ENCODE measurements at places on chromosomes 1 and 21.

DNA sequence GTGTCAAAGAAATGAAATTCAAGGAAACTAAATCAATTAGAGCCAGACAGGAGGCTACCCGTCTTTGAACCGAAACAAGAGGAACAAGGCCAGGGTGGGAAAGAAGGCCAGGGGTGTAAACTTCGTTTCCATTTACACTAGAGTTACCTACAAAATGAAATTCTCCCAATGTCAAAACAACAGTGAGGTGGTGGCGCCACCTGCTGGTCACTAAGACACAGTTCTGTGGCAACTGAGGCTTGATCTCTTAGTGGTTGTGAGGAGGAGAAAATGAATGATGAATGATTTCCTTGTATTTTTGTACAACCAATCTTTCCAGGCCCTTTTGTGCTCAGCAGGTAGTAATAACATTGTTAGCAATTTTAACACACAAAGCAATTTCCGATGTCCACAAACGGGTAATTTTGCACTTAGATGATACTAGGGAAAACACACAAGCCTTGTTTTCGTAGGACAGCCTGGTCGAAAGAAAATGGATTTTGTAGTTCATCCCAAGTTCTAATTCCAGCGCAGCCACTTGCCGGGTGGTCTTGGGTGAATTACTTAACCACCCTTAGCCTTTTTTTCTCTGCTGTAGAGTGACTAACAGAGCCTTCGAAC lies 54.8 kb upstream of the SOD1 start:
- DNase-seq: peak; percentile 63

GRCh38 chr1:72885841-72886240 lies 603.5 kb upstream of the NEGR1 start:
- DNase-seq: no peak

DNA sequence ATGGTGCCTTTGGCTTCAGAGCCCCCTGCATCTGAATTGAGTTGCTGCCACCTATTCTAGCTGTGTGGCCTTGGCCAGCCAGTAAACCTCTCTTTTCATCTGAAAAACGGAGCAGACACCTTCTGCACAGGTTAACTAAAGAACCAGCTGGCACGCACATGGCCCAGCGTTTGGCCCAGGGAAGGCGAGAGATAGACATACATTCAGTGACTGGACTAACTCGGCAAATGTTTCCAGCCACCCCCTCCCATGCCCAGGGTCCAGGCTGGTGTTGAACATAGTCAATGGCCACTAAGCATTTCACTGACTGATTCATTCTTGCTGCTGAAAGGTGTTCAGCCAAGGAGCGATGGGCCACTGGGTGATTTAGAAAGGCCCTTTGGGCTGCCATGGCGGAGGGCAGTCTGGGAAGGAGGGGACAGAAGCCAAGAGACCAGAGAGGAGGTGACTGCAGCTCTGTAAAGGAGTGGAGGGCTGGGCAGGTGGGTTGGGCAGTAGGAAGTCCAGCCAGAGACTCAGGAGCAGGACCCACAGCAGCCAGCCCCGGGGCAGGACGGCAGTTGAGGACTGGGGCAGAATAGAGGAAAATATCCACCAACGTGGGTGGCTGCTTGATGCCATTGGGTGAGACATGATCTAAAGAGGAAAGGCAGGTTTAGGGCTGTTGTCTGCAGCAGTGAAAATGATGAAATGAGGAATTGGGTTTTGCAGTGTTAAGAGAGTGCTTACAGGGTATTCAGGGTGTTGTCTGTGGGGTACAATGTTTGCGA lies 184.3 kb downstream of the HIVEP3 start:
- no peak for DNase-seq

- DNase-seq: no peak
These were observed 421.8 kb downstream of the PTBP2 start for GRCh38 chr1:97143236-97143882.

GRCh38 chr1:152995842-152996241 lies 5.7 kb upstream of the SPRR3 start:
- DNase-seq: no peak

DNA sequence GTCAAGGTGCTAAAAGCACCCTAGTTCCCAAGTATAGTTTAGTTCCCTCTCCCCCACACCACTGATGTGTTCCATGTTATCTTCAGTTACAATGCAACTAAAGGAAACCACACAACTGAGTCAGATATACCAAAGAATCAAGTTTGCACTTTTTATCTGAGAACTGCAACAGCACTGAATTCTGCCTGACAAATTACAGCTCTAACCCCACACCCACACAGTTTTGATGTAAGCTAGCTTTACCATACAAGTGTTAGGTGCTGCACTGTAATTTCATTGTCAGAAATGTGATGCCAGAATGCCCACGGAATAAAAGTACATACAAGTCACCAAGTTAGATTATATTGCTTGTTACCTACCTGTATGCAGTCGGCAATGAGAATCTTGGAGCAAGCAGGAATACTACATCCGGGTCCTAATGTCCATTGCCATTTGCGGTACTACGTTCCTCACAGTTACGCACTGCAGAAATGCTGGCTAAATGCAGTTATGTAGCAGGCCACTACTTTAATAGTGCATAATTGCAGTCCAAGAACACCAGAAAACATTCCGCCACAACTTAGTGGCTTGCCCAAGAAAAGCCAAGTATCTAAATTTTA lies 12.1 kb downstream of the SFPQ start:
- DNase-seq: no peak

- DNase-seq: no peak
These were observed 43.8 kb downstream of the CD53 start for GRCh38 chr1:110916669-110917306.

- no peak for DNase-seq
These were observed 121.9 kb downstream of the ATG4C start for GRCh38 chr1:62905872-62906271.

DNA sequence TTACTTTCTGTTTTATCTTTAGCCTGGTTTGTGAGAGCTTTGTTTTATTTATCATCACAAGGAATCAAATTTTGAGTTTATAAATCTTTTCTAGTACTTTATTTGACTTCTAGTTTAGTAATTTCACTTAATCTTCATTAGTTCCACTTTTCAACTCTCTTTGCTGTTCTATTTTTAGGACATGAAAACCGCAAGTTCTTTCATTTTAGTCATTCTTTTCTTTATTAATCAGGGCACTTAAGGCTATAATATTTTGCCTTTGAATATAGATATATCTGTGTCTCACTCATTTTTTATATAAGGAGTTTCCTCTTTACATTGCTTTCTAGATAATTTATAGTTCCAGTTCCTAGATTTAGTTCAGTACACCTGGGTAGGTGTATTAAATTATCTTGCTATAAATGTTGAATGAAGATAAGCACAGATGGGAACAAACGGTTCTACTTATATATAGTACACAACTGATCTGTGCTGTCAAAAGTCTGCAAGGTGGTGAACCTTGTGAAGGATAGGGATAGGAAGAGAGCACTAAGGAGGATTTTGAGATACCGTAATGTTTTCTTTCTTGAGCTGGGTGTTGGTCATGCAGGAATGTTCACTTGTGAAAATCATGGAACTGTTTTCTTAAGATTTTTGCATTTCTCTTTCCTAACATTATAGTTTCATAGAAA lies 402.3 kb downstream of the RYR2 start:
- DNase-seq: no peak

DNA sequence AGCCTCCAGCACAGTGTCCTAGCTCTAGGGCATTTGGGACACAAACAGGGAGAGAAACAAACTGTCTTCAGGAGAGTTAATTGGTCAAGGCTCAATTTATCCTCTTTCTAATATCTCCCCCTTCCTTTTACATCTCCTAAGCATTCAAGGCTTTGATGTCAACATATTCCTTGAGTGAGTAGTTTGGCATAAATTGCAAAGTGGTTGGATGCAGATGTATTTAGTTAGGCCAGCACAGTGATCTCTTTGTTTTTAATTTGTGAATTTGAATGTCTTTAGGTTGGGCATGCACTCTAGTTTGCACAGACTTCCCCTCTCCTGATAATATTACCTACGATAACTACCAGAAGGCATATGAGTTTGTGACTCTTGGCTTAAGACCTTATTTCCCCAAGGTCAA lies 12.5 kb upstream of the OLFML2B start:
- DNase-seq: no peak

DNA sequence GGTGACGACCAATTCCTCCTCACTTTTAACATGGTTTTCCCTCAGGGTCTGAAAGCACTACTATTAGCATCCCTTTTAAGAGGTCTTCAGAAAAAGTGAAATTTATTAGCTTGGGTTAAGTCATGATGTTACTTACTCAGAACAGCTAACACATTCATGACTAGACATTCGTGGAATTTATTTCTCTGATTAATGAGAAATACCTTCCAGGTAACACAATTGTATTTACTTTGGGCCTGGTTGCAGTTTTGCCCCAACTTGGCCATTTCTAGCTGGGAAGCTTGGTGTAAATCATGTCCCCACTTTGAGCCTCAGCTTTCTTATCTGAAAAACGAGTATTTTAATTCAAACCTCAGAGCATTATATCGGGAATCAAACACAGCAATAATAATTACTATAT lies 119.2 kb upstream of the SPATA6 start:
- no peak for DNase-seq

DNA sequence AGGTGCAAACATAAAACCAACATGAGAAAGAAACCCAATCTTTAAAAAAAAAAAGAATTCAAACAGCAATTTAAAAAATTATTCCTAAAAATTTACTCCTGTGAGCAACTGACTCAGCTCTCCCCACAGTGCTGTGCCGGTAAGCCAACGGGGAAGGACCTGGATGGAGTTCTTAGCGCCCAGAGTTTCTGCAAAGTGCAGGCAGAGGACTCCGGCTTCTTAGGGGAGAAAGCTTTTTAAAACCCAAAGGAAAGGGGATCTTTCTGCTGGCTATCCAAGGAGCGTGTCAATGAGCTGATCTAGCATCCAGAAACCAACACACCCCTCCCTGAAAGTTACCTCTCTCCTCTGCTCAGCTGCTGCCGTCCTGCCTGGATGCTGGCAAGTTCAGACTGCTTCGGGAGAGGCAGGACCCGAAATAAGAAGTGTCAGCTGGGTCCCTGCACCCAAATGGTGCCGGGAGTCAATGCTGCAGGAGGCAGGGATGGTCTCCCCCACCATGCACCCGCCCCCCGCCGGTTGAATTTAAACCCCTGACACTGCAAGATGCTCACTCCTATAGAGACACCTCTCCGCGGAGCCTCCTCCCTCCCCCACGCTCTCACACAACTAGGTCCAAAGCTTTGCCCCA lies 32.2 kb upstream of the H6PD start:
- DNase-seq: no peak

- DNase-seq: no peak
These were observed 38.1 kb downstream of the GNB1 start for GRCh38 chr1:1852619-1853414.

GRCh38 chr1:184532199-184532598 lies 145.4 kb downstream of the C1orf21 start:
- no peak for DNase-seq
